ENCODE measurements at places on chromosomes 5 and 9.

GRCh38 chr9:82421498-82421897, 432.9 kb downstream of the SPATA31D1 start:
- no peak for DNase-seq

DNA sequence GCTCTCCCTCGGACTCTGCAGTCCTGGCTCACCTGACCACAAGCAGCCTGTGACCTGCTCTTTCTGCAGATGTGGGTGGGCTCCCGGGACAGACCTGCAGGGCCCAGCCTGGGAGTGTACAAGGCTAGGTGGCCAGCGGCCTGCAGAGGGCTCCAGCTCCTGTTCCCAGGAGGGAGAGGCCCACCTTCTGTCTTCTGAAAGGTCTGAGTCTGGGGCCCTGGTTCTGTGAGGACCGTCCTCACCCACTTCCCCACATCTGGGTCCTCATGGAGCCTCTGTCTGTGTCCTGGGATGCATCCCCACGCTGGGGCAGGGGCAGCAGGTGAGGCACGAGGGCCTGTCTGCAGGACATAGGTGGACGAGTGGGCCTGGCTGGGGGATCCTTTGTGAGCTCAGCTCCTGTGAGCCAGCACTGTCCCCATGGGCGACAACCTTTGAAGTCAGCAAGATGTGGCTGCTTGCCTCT, 43.7 kb downstream of the PHF2 start:
- DNase-seq = no peak

DNA sequence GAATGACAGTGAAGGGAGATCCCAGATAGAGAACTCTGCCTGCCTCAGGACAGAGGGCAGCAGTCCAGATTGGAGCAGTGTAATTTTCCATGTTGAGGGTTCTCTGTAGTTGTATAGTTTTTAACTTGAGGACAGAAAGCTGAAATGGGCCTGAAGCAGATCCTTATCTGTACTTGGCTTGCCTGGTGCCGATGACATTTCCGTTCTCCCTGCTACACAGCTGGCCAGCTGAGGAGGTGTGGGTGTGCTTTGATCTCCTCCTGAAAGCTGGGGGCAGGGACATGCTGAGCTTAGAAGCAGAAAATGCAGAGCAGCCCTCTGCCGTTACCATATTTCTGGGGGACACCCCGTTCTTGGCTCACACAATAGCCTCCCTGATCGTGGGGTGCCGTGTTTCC, 10.5 kb downstream of the GLRX start:
- DNase-seq = no peak

DNA sequence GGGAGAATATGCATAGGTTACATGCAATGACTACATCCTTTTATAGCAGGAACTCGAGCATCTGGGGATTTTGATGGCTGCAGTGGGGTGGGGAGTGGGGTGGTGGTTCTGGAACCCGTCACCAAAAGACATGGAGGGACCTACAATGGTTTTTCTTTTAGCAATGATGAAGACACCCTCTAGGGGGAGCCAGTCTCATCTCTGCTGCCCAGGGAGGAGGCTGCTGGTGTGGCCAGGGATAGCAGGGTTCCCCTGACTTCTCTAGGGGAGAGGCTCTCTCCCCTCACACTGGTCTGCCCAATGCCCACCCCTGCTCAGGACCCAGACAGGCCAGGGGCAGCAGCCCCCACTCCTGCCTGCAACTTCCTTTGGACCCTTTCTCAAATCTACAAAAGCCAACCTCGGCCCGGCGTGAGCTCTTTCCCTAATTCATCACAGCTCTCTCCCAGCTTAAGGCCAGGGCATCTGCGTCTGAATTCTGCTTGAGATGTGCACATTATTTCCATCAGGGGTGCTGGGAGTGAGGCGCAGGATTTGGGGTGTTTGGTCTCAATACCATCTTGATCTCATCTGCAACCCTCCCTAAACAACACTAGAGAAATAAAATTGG, 73.6 kb upstream of the RETREG1 start:
- DNase-seq = peak; percentile 74

DNA sequence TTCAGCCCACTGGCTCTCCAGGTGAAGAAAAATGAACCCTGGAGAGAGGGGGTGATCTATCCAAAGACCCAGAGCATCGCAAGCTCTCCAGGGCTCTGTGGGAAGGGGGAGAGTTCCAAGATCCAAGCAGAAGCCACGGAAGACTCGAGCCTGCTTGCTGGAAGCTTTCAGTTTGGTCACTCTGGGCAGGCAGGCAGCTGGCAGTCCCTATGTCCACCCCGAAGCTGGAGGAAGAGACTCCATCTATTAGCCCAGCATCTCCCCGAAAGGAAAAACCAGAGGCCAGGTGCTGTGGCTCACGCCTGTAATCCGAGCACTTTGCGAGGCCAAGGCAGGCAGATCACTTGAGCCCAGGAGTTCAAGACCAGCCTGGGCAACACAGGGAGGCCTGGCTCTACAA, 10.7 kb upstream of the SPARC start:
- DNase-seq = no peak

DNA sequence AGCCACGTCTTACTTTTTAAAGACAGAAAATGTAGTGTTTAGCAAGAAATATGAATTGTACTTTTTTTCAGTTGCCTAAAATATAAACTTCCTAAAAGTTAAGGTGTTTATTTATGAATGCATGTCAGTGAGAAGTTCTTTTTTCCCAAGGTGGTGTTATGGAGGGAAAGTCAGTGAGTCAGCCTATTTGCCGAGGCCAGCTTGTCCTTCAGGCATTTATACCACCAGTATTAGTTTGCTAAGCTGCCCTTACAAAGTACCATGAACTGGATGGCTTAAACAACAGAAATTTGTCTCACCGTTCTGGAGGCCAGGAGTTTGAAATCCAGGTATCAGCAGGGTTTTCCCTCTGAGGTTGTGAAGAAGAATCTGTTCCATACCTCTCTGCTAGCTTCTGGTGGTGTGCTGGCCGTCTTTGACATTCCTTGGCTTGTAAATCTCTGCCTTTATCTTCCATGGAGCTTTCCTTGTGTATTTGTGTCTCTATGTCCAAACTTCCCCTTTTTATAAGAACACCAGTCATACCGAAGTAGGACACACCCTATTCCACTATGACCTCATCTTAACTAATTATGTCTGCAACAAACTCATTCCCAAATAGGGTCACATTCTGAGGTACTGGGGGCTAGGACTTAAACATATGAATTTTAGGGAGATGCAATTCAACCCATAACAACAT, 38.4 kb downstream of the PRKACG start:
- no peak for DNase-seq

Data from posterior cingulate gyrus (tissue), 11 donors.